ENCODE measurements at places on chromosomes 12 and 14. TPM values are rescaled to one million over a fixed set of nuclear protein-coding genes. Genes with fewer than 3 reads are reported as not detected.

- H3K27ac ChIP-seq, result no peak overlapping the region
- peaks cover 95% of the 10 kb centered on the region for H3K36me3 ChIP-seq
- peaks cover 11% of the 10 kb centered on the region for H3K4me1 ChIP-seq
- no peak for DNase-seq
Observed at GRCh38 chr12:107748472-107748871, 12.5 kb downstream of the PRDM4 start.

- no peak overlapping the region for H3K4me3 ChIP-seq
- no peaks in the 10 kb centered on the region for H3K4me1 ChIP-seq
- H3K27me3 ChIP-seq, result no peaks in the 10 kb centered on the region
- no peaks in the 10 kb centered on the region for H3K36me3 ChIP-seq
- no peak overlapping the region for H3K27ac ChIP-seq
- no peak for DNase-seq
Observed at GRCh38 chr12:79397609-79398008, 293.2 kb downstream of the PAWR start.

DNA sequence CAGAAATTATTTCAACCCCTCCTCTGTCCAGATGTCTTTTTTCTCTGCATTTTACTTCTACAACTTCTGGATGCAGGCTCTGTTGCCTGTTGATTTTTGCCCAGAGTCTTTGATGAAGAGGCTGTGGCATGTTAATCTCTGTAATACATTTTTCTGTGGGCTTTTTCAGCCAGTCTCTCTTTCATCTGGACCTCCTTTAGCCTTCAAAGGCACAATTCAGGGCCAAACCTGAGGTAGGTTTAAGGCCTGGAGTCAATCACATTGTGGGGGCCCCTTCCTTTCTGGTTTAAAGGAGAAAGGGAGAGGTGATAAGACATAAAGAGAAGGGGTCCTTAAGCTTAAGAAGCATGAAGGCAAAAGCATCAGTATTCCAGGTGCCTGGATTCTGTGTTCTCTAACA, 553.7 kb downstream of the FLRT2 start:
- no peak for DNase-seq
- H3K27me3 ChIP-seq, result no peaks in the 10 kb centered on the region
- H3K4me3 ChIP-seq, result no peak overlapping the region

GRCh38 chr12:11568762-11569478, 80.6 kb upstream of the ETV6 start:
- no peaks in the 10 kb centered on the region for H3K36me3 ChIP-seq
- no peak overlapping the region for H3K27ac ChIP-seq
- H3K4me1 ChIP-seq, result no peaks in the 10 kb centered on the region

DNA sequence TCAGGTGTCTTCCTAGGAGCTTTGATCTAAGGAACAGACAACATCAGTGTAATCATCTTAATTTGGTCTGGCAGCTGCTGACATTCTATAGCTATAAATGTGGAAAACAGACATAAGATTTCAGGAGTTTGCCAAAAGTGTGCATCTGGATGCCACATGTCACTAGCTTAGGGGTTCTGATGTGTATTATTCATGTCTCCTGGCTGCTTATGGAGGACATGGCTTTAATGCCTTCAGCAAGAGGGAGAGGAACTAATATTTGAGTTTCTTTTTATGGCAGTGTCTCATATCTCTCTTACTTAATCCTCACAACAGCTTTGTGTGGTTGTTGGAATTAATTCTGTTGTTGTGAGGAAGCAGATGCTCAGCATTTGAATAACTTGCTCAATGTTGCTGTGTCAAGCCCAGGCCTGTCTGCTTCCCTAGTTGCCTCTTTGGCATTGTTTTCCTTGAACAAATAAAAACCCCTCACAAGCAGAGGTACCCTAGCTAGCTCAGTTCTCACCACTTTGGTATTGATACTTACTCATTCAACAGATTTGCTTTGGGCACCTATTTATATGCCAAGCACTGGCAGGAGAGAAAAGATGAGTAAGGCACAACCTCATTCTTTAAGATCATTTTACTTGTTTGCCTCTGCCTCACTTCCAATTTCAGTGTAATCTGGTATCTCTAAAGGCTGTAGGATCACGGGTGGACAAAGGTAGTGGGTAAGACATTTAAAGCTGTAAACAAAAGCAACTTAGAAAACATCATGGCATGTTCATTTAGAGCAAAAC, 39.8 kb upstream of the EID3 start:
- H3K4me3 ChIP-seq, result no peak overlapping the region
- H3K27me3 ChIP-seq, result no peaks in the 10 kb centered on the region
- H3K4me1 ChIP-seq, result no peaks in the 10 kb centered on the region
- H3K27ac ChIP-seq, result no peak overlapping the region
- DNase-seq, result no peak
- no peaks in the 10 kb centered on the region for H3K36me3 ChIP-seq

DNA sequence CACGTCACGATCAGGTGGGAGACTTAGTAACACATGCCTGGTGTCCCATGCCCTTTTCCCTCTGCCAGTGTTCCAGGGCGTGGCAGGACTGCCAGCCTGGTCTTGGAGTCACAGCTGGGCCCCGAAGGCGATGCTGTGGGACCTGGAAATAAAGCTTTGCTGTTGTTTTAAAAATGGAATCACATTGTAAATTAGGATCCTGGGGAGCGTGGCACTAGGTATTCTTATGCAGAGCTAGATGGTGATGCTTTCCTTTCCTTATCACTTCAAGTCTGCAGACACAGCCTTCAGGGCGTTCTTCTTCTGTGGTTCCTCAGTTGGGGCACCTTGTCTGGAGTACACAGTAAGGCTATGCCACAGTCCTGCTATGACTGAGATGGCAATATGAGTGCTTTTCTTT, 64.6 kb downstream of the BICD1 start:
- H3K27me3 ChIP-seq, result no peaks in the 10 kb centered on the region
- H3K4me1 ChIP-seq, result no peaks in the 10 kb centered on the region
- no peaks in the 10 kb centered on the region for H3K36me3 ChIP-seq
- H3K4me3 ChIP-seq, result no peak overlapping the region
- no peak for DNase-seq

DNA sequence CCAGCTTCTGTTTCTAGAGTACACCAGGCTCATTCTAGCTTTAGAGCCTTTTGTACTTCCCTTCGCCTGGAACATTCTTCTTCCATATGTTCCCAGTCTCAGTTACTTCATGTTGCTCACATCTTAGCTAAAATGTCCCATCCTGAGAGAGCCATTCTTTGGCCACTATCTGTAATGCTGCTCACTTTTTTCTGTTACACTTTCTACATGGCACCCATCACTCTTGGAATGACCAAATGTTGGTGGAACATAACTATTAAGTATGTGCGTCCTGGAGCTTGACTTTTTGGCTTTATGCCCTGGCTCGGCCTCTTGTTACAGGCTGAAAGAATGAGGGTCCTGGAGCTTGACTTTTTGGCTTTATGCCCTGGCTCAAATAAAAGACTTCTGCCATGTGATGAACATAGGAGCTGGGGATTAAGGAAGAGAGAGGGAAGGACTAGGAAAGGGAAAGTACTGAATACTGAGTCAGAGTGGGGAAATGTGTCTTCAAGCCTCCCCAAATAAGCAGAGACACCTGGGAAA, 442.9 kb upstream of the ATP2B1 start:
- no peak for DNase-seq
- no peaks in the 10 kb centered on the region for H3K4me1 ChIP-seq
- no peaks in the 10 kb centered on the region for H3K36me3 ChIP-seq

DNA sequence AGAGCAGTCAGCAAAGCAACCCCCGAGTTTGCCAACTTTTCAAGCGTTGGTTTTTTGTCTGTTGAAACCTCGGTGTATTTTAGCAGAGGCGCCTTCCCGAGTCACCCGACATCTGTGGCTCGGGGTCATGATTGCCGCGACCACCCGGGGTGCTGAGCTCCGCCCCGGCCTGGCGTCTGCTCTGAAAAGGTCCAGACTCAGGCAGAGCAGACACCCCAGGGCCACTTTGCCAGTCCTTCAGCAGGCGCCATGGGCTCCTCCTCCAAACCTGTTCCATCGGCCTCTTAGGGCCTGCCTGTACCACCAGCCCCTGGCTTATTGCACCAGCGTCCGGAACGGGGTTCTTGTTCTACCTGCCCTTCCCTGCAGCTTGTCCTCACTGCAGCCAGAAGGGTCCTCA, 19.1 kb downstream of the ANKRD9 start:
- H3K4me3 ChIP-seq, result no peak overlapping the region
- H3K27me3 ChIP-seq, result no peaks in the 10 kb centered on the region
- H3K4me1 ChIP-seq, result no peaks in the 10 kb centered on the region
- H3K27ac ChIP-seq, result no peak overlapping the region

DNA sequence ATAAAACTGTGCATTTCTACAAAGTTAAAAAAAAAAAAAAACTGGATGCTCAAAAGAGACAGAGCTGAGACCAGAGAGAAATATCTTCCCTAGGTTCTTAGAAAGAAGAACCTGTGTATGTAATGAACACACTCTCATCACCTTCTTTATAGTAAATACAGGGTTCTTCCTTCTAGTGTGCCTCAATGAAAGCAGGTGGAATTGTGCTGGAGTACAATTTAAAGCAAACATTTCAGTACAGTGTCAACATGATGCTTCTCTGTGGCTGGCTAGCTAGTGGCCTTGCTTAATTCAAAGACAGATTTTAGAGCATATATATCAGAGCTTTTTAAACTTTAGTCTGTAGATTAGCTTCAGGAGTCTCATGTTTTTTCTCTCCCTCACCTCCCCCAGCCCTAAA, 249.8 kb upstream of the ARHGAP5 start:
- no peak for DNase-seq
- no peaks in the 10 kb centered on the region for H3K27me3 ChIP-seq
- no peaks in the 10 kb centered on the region for H3K4me1 ChIP-seq
- no peak overlapping the region for H3K4me3 ChIP-seq
- H3K27ac ChIP-seq, result no peak overlapping the region

- no peaks in the 10 kb centered on the region for H3K27me3 ChIP-seq
- DNase-seq, result no peak
- H3K27ac ChIP-seq, result no peak overlapping the region
- no peak overlapping the region for H3K4me3 ChIP-seq
Observed at GRCh38 chr14:56782711-56783110, 27.6 kb downstream of the OTX2 start.

- peaks cover 13% of the 10 kb centered on the region for H3K4me1 ChIP-seq
- peaks cover 20% of the 10 kb centered on the region for H3K36me3 ChIP-seq
- H3K27ac ChIP-seq, result no peak overlapping the region
- no peak overlapping the region for H3K4me3 ChIP-seq
Observed at GRCh38 chr12:7117670-7118069, 8.7 kb upstream of the C1RL start.

- H3K27me3 ChIP-seq, result no peaks in the 10 kb centered on the region
- no peaks in the 10 kb centered on the region for H3K4me1 ChIP-seq
Observed at GRCh38 chr14:67192366-67192765, 3.1 kb downstream of the GARIN2 start.

DNA sequence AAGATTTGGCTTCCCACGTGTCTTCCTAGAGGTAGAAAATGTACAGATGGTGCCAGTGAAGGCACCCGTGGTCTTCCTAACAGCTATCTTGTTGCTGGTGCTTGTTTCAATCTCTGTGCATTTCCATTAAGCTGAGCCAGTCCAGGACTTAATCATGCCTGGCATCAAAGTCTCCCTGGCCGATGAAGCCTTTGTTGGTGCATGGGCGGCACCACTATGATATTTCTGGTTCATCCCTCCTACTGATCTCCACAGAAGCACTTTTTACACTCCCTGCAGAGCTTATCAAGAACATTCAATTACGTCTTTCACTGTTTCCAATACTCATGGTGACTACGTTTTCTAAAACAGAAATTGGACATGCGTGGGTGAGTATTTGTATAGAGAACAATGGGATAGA, 128.4 kb downstream of the TTC8 start:
- no peaks in the 10 kb centered on the region for H3K36me3 ChIP-seq
- H3K27me3 ChIP-seq, result no peaks in the 10 kb centered on the region
- H3K4me3 ChIP-seq, result no peak overlapping the region
- no peaks in the 10 kb centered on the region for H3K4me1 ChIP-seq
- DNase-seq, result no peak

DNA sequence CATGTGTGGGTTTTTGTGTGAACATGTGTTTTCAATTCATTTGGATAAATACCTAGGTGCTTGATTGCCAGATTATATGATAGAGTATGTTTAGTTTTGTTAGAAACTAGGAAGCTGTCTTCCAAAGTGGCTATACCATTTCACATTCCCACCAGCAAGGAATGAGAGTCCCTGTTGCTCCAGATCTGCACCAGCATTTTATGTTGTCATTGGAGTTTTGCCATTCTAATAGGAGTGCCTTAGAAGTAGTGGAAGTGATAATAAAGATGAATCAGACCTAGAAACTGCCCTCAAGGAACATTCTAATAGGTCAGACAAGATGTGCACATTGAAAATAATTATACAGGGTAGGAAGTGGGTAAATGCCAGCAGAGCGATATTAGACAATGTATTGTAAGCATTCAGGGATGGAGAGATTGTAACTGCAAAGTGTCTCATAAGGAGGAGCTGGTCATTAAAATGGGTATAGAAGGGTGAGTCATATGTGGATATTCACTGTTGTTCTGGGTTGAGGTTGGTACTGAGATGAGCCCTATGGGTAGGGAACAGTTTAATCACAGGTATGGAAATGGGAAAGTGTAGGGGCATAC, 71.4 kb downstream of the MNAT1 start:
- DNase-seq, result no peak
- no peak overlapping the region for H3K27ac ChIP-seq
- no peak overlapping the region for H3K4me3 ChIP-seq
- H3K36me3 ChIP-seq, result peaks cover 4% of the 10 kb centered on the region
- no peaks in the 10 kb centered on the region for H3K27me3 ChIP-seq

DNA sequence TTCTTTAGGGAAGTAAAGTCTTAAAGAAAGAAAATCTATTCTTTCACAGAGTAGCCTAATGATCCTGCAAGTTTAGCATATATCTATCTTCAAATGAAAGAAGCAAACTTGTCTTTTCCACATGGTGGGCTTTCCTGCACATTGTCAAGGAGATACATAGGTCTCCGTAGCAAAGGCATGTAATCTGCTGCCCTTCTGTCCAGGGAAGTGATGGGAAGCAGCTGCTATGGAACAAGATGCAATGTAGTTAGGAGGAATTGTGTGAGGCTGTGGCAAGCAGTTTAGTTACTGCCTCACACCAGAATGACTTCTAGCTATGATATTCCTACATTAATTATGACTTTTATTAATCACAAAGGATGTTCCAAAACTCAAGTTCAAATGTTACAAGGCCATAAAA, 174.4 kb downstream of the PDZRN4 start:
- H3K36me3 ChIP-seq, result no peaks in the 10 kb centered on the region
- no peaks in the 10 kb centered on the region for H3K4me1 ChIP-seq
- H3K27ac ChIP-seq, result no peak overlapping the region
- H3K27me3 ChIP-seq, result no peaks in the 10 kb centered on the region

DNA sequence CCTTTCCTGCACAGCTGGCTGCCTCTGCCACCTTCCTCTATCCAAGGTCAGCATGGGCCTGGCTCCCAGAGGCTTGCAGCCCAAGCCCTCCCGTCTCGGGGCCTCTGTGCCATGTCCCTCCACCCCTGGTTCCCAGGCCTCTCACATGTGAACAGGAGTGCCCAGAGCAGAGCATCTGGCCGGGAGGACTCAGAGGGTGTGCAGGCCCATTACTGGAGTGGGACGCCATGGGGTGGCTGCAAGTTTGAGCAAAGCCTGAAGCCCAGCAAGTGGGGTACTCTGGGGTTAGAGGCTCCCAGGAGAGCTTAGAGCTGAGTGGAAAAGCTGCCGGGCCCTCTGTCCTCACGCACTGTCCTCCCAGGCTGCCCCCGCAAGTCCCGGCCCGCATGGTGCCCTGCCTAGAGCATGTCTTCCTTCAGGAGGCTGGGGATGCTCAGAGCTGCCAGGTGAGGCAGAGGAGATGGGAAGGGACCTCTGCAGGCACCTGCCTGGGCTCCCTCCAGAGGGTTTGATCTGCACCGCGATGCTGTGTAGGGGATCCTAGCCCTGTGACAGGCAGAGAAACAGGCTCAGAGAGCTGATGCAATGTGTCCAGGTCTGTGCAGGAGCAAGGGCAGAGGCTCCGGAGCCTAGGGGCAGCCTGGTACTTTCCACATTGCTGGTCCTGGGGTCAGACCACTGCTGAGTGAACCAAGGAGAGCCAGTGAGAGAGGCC, 39.8 kb downstream of the DIO3 start:
- peaks cover 9% of the 10 kb centered on the region for H3K4me1 ChIP-seq
- no peak for DNase-seq
- no peaks in the 10 kb centered on the region for H3K36me3 ChIP-seq
- H3K4me3 ChIP-seq, result no peak overlapping the region
- H3K27me3 ChIP-seq, result peaks cover under 1% of the 10 kb centered on the region

Gene GYS2
- not detected for total RNA-seq
